CD4-positive, alpha-beta T cell (primary cell): ENCODE measurements at places on chromosomes 1 and 21. TPM values are rescaled to one million over a fixed set of nuclear protein-coding genes. Genes with fewer than 3 reads are reported as not detected.

The SPRR2E gene
- total RNA-seq, result not detected

The RBM8A gene
- total RNA-seq, result 134 TPM

The C1orf87 gene
- not detected for total RNA-seq

The CNKSR1 gene
- 3.6 TPM for total RNA-seq

- no peak overlapping the region for H3K27ac ChIP-seq
- no peaks in the 10 kb centered on the region for H3K4me1 ChIP-seq
- H3K27me3 ChIP-seq, result no peaks in the 10 kb centered on the region
- DNase-seq, result no peak
- no peak overlapping the region for H3K4me3 ChIP-seq
These were observed 109.8 kb downstream of the MAST2 start for GRCh38 chr1:45913183-45913683.

DNA sequence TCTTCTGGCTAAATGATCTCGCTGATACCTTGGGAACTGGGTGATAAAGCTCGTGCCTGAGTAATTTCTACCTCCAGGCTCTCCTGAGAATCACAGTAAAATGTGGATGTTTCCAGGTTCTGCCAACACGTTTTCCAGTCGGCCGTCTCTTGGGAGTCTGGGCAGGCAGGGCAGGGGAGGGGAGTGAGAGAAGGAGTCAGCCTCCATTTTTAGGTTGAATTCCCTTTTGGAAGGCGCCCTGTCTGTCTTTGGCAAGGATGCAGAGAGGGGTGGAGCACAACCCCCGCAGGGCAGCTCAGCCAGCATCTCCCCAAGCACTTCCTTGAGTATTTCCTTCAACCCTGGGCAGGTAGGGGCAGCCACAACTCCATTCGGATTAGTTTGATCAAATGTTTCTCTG lies 15.5 kb upstream of the ACTRT2 start:
- H3K4me1 ChIP-seq, result no peaks in the 10 kb centered on the region
- H3K27me3 ChIP-seq, result peaks cover 5% of the 10 kb centered on the region
- H3K36me3 ChIP-seq, result no peaks in the 10 kb centered on the region
- H3K27ac ChIP-seq, result no peak overlapping the region

DNA sequence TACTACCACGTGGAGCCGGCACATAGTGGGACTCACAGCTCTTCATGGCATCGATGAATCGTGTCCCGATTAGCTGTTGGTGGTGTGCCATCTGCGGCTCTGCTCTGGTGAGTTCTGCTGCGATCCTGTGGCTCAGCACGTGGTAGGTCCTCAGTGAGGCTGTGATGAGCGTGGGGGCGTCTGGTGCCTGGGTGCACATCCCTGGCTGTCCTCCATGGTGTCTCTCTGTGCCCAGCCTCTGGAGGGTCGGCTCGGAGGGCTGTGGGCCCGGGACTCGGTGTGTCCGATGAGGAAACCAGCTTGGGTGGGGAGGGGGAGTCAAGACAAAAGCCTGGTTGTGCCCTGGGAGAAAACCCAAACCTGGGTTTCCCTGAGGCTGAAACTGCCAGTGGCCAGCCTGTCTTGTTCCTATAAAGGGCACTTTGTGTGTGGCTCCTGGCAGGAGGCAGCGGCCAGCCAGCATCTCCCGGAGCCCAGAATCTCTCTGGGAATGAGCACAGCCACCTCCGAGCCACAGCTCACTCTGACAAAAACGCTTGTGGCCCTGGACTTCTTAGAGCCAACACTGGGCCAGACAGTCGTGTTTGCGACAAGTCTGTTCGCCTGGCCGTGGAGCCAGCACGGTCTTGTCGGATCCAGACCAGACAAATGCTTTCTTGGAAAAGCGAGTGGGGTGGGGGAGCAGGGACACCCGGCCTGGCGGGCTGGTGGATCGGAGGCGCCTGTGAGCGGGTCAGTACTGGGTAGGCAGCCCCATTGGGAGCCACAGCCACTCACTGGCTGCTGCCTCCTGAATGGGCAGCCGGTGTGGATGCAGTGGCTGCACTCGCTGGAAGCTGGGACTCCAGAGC lies 31.8 kb downstream of the SPSB1 start:
- H3K27me3 ChIP-seq, result no peaks in the 10 kb centered on the region
- H3K4me1 ChIP-seq, result no peaks in the 10 kb centered on the region
- no peak for DNase-seq
- no peak overlapping the region for H3K4me3 ChIP-seq

- H3K27ac ChIP-seq, result no peak overlapping the region
- H3K27me3 ChIP-seq, result no peaks in the 10 kb centered on the region
- H3K4me1 ChIP-seq, result no peaks in the 10 kb centered on the region
- no peak for DNase-seq
- H3K4me3 ChIP-seq, result no peak overlapping the region
These were observed 12.8 kb downstream of the KCNJ15 start for GRCh38 chr21:38269576-38269936.

GRCh38 chr1:226476066-226476465 lies 68.2 kb upstream of the PARP1 start:
- peaks cover 2% of the 10 kb centered on the region for H3K27me3 ChIP-seq
- DNase-seq, result no peak
- H3K27ac ChIP-seq, result no peak overlapping the region
- no peak overlapping the region for H3K4me3 ChIP-seq
- H3K4me1 ChIP-seq, result no peaks in the 10 kb centered on the region
